ENCODE measurements at places on chromosomes 1 and 21.

- peak; percentile 66 for DNase-seq
These were observed 54.7 kb downstream of the MEF2D start for GRCh38 chr1:156445789-156446263.

- no peak for DNase-seq
These were observed 45.8 kb upstream of the RCC2 start for GRCh38 chr1:17485281-17485680.

GRCh38 chr21:26956216-26956615, 10.7 kb downstream of the ADAMTS5 start:
- DNase-seq = no peak

- DNase-seq = no peak
These were observed 8.9 kb downstream of the VSIG8 start for GRCh38 chr1:159853417-159854115.

DNA sequence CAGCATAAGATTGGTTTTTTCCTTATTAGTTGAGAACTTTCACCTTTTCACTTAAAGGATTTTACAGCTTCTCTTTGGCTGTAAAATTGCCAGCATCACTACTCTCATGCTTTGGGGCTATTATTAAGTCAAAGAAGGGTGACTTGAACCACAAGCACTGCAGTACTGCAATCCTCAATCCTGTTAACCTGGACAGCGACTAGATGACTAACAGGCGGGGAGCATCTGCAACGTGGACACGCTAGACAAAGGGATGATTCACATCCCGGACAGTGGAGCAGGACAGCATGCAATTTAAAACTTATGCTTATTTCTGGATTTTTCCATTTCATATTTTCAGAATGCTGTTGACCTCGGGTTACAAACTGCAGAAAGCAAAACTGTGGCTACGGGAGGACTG, 8.1 kb downstream of the ARV1 start:
- no peak for DNase-seq

DNA sequence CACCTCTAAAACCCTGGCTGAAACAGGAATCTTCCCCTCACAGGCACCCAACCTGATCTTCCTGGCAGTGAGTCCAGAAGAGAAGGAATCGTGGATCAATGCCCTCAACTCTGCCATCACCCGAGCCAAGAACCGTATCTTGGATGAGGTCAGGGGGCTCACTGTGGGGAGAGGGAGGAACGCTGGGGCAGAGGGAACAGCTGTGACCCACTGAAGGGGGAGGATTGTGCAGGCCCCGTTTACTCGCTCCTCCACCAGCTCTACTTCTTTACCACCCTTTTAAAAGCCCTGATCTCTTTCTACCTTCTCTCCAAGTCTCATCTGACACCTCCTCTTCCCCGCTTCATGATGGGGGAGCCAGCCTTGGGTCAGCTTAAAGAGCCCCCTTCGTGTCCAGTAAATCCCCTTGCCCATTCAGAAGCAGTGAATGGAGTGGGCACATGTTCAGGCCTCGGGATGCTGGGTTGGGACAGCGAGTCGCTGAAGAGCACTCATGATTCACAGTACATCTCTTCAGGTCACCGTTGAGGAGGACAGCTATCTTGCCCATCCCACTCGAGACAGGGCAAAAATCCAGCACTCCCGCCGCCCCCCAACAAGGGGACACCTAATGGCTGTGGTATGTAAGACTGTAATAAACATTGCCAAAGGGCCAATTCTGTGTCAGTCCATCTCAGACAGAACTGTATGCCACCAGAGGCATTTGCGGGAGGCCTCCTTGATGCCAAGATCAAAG, 7.3 kb downstream of the PLEKHO1 start:
- no peak for DNase-seq

DNA sequence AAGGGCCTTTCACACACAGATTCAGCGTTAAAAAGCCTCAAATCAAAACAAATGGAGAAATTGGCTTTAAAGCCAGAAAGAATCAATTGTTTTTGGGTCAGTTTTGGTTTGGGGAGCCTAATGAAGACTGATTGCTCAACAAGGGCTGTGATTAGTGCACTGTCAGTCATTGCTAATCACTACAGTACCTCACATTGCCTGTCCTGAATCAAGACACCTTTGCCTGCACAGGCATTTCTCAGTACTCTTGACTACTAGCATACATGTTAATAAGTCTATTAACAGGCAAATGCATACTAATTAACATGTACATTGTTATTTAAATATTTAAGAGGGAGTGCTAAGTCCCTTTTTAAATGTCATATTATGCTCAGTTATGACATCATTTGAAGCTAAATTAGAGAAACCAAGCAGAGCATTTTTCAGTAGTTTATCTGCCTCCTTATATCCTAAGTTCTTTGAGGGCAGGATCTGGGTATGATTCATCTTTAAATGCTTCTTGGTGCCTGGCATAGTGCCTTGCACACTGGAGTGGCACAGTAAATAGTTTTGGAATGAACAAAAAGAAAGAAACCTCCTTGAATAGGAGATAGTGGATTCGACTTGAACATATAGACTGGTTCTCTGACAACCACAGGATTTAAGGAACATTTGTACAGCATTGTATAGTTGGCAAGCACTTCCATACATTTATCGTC, 25.8 kb upstream of the CCN1 start:
- no peak for DNase-seq

DNA sequence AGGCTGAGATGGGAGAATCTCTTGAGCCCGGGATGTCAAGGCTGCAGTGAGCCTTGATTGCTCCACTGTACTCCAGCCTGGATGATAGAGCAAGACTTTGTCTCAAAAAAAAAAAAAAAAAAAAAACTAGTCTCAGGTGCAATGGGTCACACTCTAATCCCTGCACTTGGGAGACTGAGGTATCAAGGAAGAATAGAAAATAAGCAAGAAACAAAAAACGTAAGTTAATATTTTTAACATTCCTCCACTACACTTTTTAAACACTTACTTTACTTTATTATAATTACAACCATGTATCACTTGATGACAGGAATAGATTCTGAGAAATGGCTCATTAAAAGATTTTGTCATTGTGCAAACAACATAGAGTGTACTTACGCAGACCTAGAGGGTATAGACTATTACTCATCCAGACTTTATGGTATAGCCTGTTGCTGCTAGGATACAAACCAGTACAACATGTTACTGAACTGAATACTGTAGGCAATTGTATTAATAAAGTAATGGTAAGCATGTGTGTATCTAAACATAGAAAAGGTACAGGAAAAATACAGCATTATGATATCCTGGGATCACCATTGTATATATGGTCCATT, 1244.1 kb upstream of the ADGRL4 start:
- DNase-seq = no peak

DNA sequence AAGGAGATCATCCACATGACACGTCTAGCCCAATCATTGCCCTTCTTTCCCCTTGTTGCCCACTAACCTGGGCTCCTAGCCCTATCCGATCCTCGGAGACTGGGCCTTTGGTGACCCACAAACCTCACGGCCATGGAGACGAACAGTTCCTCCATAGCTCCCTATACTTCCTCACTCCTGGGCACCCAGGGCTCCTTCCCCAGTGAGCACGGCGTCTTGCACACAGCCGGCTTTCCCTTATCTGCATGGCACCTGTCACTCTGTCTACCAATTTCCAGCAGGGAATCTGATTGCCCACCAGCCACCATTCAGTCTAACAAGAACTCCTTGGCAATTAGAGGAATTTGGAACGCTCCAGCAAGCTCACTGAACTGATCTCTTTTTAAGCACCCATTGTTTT, 3.1 kb downstream of the GNG4 start:
- no peak for DNase-seq

DNA sequence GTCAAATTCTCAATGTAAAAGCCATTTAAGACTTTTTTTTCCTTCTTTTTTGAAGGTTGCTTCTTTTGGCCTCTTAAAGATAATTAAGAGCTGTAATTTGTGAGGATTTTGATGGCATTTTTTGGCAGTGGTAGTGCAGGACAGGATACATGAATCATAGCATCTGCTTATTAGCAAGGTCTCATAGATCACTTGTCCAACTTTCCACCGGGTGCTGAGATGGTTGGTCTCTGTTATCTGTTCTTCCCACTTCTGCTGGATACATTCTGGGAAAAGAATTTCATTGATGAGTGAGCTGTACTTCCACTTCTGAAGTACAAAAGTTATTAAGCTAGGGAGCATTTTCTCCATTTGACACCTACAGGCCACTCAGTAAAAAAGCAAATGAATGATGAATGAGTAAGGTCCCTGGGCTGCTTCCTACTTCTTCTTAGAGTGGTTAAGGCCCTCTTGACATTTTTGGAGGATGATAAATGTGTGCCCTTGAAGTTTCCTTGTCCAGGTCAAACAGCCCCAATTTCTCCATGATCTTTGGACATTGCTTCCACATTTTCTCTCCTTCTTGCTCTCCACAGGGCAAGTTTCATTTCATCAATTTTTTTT, 100.6 kb downstream of the ROR1 start:
- DNase-seq = no peak

- peak; percentile 16 for DNase-seq
These were observed 7.4 kb downstream of the LHX9 start for GRCh38 chr1:197924516-197925123.

- no peak for DNase-seq
These were observed 1.4 kb downstream of the TRIM17 start for GRCh38 chr1:228415221-228415620.

- no peak for DNase-seq
These were observed 56.3 kb upstream of the ADAMTS5 start for GRCh38 chr21:27023186-27023585.

DNA sequence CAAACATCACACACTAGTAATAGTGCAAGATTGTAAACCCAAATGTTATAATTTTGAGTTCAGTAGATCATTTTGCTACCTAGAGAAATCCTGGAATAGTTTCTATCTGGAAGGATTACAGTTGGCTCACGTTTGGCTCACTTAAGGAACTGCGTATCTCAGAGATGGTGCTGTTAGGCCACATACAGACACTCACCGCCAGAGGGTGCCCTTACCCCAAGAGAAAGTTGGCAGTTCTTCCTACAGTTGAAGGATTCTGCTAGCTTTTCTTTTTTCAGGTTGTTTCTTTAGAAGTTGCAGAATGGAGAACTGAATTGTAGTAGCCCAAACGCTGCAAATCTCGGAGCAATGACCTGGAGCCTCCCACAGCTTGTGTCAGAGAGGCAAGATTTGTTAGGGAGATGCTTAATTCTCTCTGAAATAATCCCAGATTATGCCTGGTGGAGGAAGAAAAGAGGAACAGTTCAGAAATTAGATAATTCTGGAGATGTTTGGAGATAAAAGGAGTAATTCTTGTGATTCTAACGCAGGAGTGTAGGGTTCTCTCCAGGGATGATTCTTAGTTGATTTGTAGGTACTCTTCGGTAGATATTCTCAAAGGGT, 87.9 kb upstream of the PAPPA2 start:
- peak; percentile 24 for DNase-seq

DNA sequence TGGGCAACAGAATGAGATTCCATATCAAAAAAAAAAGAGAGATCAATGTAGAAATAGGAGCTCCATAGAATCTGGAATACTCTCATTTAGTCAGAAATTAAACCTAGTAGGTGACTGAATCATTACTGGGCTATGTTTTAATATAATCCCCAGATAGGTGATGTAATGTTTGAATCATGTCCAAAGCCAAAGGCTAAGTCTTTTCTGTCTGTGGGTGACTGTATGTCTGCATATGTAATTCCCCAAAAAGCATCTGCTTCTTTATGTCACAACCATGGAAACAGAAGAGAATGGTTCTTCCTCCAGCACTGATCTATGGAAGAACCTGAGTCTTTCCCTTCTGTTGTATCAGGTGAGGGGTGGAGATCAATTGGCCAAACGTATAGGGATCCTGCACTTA, 5.8 kb downstream of the LAMC2 start:
- no peak for DNase-seq

GRCh38 chr1:165539306-165539705, 4.5 kb upstream of the LRRC52 start:
- DNase-seq = no peak

DNA sequence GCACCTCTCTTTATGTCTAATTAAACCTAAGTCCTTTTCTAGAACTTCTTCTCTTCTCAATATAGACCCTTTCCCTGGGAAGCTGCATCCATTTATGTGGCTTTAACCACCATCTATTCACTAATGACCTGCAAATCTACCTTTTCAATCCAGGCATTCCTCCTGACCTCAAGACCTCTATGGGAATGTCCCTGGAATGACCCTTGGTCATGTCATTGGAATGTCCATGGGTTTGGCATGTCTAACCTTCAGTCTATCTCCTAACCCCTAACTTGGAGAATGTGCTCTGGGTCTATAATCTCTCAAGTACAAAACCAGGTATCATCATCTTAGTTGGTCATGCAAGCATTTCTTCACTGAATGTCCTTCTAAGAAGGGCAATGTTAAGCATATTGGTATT, 196.1 kb downstream of the KCNH1 start:
- DNase-seq = no peak

DNA sequence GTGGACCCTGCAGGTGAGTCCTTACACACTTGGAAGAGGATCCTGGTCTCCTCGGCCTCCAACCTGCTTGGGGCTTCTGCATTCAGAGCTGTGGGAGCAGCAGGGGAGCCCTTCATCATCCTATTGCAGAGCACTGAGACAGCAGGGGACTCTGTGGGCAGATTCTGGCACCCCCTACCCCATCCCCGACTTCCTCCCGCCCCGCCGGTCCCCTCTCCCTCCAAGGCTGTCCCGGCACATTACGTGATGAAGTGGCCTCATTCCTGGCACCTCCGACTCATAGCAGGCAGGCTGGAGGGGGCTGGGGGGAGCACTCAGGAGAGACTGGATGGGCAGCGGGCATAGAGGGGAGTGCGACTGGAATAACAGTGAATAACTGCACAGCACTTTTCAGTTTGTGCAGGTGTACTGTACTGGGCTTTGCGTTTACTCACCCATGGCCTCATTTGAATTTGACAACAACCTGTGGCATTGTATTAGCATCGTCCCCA, 394.1 kb downstream of the MATN1 start:
- DNase-seq = no peak

DNA sequence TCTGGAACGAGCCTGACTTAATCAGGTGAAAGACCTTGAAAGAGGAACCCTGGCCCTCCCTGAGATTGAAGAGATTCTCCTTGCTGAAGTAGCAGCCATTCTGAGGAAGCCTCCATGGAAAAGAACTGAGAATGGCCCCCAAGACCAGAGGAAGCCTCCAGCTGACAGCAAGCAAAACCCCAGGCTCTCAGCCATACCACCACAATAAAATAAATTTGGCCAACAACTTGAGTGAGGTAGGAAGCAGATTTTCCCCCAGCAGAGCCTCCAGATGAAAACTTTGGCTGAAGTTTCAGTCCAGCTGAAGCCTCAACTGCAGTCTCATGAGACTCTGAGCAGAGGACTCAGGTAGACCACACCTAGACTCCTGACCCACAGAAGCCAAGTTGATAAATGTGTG, 34.0 kb upstream of the SLAMF9 start:
- DNase-seq = no peak

DNA sequence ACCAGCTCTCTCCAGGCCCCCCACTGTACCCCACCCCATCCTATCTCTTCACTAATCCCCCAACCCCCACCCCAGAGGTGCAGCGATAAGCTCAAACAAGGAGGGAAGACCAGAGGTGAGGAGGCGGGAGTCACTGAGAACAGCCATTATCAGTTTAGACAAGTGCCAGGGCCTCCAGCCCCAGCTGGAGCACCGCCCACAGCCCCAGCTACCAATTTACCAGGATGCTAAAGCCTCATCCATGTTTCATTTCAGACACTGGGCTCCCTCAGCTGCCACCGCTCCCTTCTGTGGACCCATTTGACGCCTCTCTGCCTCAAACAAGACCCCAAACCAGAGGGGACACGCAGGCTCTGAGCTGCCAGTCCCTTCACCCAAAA, 80.6 kb downstream of the DISP3 start:
- no peak for DNase-seq
